ENCODE measurements at places on chromosomes 6 and 20.

GRCh38 chr20:9150679-9151078 is 81.8 kb downstream of the PLCB4 start:
- DNase-seq, result no peak

GRCh38 chr6:125312950-125313349 is 11.2 kb upstream of the HDDC2 start:
- DNase-seq, result no peak

GRCh38 chr6:145305670-145306069 is 429.6 kb downstream of the EPM2A start:
- no peak for DNase-seq

- DNase-seq, result no peak
These were observed 11.5 kb upstream of the TMEM200A start for GRCh38 chr6:130354322-130354721.

DNA sequence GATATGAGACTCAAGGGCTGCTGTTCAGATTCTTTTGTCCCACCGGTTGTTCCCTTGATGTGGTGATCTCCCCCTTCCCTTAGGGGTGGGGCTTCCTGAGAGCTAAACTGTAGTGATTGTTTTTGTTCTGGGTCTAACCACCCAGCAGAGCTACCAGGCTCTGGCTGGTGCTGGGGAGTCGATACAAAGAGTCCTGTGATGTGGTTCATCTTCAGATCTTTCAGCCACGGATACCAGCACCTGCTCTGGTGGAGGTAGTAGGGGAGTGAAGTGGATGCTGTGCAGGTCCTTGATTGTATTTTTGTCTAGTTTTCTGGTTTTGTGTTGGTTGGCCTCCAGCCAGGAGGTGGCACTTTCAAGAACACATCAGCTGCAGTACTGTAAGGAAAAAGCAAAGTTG is 801.6 kb downstream of the EPHA7 start:
- no peak for DNase-seq

All from activated T-helper 1 cell treated with anti-CD3 and anti-CD28 coated beads, Interleukin-2, amount 50 U/mL, for 16 hours (primary cell).